ENCODE measurements at places on chromosomes 7 and 10. TPM values are rescaled to one million over a fixed set of nuclear protein-coding genes. Genes with fewer than 3 reads are reported as not detected.
A peak's percentile ranks its signal among the peaks of the same experiment; 100 is the strongest.

- no peak overlapping the region for H3K4me3 ChIP-seq
- peaks cover 5% of the 10 kb centered on the region for H3K4me1 ChIP-seq
- H3K27ac ChIP-seq: peak overlapping the region; percentile 47
These were observed 23.4 kb downstream of the UNC5B start for GRCh38 chr10:71235808-71236207.

DNA sequence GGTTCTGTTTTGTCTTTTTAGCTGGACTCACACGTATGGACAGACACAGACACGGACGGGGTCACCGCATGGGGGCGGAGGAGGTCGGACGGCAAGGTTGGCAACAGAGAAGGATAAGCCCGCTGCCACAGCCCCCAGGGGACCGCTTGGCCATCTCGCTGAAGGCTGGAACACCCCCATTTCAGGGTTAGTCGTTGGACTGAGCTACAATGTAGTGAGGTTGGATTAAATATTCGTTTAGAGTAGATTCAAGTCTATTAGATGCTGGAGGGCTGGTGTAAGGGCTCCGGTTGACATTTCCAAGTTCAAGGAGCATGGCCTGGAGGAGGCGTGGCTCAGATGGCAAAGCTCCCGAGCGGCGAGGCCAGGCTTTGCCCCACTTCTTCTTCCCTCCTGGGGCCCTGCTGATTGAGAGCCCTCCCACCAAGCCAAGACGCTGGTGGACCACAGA lies 35.2 kb downstream of the PPIF start:
- H3K27me3 ChIP-seq: no peaks in the 10 kb centered on the region
- peak overlapping the region; percentile 62 for H3K27ac ChIP-seq
- DNase-seq: peak; percentile 10
- no peaks in the 10 kb centered on the region for H3K36me3 ChIP-seq

- H3K27ac ChIP-seq: no peak overlapping the region
- peaks cover 3% of the 10 kb centered on the region for H3K27me3 ChIP-seq
- no peak overlapping the region for H3K4me3 ChIP-seq
- no peak for DNase-seq
These were observed 2.0 kb downstream of the AP1S1 start for GRCh38 chr7:101156277-101156676.

- H3K4me3 ChIP-seq: no peak overlapping the region
- no peaks in the 10 kb centered on the region for H3K36me3 ChIP-seq
- no peaks in the 10 kb centered on the region for H3K4me1 ChIP-seq
These were observed 66.1 kb downstream of the CREM start for GRCh38 chr10:35192645-35193249.

PON2 gene
- 157 TPM for total RNA-seq

FAM25G gene
- total RNA-seq: not detected

HTR5A gene
- total RNA-seq: not detected

GRCh38 chr7:134654104-134654775 lies 7.6 kb downstream of the BPGM start:
- H3K4me3 ChIP-seq: no peak overlapping the region
- H3K4me1 ChIP-seq: no peaks in the 10 kb centered on the region
- H3K27ac ChIP-seq: no peak overlapping the region
- H3K36me3 ChIP-seq: no peaks in the 10 kb centered on the region
- no peak for DNase-seq

DNA sequence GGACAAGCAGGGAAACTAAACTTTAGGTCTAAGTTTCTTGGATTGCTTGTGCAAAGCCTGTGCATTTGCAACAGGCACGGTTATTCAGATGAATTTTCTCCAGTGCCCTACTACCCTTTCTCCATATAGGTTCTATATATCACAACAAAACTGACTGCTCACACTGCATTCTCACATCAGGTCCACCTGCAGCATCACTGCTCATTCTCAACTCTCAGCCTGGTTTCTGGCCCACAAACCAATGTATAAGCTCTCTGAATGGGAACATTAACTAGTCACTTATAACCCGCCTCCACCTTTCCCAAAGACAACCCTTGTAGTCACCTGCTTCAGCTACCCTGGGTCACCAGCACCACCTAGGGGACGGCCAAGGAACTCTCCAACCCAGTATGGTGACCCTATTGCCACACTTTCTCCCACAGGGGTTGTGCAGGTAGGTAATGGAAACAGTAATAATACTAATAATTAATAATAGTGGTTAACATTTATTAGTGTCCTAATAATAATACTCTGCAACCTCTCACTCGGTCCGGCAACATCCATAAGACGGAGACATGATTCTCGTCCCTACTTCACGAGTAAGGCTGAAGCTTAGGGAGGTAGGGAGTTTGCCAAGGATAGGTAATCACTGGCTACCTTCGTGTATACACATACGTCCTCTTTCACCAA lies 97.3 kb downstream of the CLEC2L start:
- no peak overlapping the region for H3K4me3 ChIP-seq
- H3K27me3 ChIP-seq: no peaks in the 10 kb centered on the region
- no peak overlapping the region for H3K27ac ChIP-seq
- peak; percentile 49 for DNase-seq
- H3K36me3 ChIP-seq: peaks cover 18% of the 10 kb centered on the region
- H3K4me1 ChIP-seq: no peaks in the 10 kb centered on the region

DNA sequence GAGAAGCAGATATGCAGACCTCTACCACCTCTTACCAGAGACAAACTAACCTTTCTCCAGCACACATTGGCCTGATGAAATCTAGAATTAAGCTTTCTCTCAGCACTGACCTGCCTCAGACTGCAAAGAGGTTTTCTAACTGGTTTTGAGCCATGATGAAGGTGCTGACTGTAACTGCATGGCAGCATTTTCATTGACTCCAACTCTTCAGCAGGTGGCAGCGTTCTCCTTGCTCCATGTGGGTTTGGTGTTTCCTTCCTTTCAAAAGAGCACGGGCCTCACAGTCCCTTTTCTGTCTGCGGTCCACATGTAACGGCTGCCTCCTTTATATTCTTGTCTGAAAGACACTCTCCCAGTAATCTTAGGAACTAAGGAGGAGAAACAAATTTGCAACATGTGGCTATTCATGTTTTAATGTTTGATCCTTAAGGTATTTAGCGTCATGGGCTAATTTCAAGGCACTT lies 12.6 kb downstream of the KLLN start:
- no peak overlapping the region for H3K27ac ChIP-seq
- H3K27me3 ChIP-seq: no peaks in the 10 kb centered on the region
- peak; percentile 68 for DNase-seq
- no peaks in the 10 kb centered on the region for H3K36me3 ChIP-seq

Data from transverse colon (tissue), 4 donors.